ENCODE measurements at places on chromosomes 7 and 10.

GRCh38 chr7:86833360-86833759, 189.7 kb downstream of the GRM3 start:
- no peak for DNase-seq

DNA sequence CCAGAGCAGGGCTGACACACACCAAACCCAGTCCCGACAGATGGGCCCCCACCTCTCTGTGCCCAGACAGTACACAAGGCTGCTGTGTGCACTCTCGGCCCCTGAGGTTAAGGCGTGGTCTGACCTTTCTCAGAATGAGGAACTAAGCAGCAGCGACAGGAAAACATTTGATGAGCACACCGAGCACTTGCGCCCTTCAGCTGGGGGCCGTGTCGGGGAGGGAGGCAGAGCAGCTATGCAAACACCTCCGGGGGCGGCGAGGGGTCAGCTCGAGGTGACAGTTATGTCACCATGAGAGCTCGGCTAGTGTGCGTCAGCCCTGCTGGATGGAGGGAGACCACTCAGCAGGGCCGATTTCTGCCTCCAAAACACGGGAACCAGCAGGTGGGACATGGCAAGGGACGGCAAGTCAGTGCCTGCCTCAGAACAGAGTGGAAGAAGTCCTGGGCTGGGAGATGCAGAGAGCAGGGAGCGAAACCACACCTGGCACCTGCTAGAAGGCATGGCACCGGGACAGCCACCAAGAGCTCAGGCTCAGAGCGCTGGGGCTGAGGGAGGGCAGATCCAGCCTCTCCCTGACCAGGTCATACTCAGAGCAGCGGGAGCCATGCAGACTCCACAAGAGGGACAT, 57.4 kb downstream of the CHST15 start:
- no peak for DNase-seq

DNA sequence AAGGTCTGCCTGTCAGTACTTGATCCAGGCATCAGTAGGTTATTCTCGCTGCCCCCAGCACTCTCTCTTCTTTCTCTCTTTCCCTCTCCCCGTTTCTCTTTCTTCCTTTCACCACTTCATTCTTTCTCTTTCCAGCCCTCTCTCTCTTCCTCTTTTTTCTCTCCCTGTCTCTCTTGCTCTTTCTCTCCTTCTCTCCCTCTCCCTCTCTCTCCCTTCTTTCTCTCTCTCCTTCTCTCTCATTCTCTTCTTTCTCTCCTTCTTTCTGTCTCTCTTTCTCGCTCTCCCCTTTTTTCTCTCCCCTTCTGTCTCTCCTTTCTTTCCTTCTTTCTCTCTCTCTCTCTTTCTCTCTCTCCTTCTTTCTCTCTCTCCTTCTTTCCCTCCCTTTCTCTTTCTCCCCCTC, 7.5 kb upstream of the DRGX start:
- no peak for DNase-seq

GRCh38 chr10:119368991-119369869, 161.9 kb downstream of the GRK5 start:
- DNase-seq, result no peak

DNA sequence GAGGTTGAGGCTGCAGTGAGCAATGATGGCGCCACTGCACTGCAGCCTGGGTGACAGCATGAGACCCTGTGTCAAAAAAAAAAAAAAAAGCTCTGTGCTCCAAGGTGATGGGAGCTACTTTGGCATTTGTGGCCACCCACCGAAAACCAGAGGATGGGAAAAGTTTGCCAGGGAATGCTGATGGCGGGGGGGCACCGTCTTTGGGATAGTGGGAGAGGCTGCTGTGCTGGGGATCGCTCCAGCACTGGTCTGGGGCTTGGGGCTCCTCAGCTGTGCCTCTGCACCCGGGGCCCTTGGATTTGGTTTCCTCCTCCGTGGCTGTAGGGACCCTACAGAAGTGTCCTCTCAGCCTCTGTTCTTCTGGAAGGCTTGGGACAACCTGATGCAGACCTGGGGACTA, 11.7 kb upstream of the RAMP3 start:
- DNase-seq, result no peak

DNA sequence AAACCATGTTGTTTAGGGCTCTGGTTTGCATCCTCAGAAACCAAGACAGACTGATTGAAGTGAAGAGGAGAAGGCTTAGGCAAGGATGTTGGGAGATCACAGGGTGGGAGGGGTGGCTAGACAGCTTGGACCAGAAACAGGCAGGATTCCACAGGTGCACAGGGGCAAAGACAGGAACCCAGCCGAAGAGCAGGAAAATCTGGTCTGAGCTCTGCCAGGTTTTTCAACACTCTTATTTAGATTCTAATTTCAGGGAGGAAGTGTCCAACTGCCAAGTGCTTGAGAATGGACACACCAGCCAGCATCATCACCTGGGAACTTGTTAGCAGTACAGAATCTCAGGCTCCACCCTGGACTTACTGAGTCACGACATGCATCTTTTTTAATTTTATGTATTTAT, 93.8 kb downstream of the MARCHF5 start:
- DNase-seq, result no peak

DNA sequence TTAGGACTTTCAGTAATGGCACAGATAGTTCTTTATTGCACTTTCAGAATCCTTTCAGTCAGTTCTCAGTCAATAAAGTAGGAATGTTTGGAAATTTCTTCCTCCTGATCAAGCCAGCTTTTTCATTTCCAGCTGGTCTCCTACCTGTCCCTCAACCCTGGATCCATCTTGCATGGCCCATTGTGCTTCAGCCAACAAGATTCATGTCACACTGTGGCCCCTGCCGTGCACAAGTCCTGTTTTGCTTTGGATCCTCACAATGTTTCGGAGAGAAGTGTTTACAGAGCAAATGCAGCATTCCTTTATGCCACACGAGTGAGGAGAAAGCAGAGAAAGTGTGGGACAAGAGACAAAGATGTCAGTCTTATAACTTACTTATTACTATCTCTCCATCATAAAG, 1694.7 kb upstream of the LRRTM3 start:
- no peak for DNase-seq

GRCh38 chr7:129613016-129613337, 1.5 kb downstream of the NRF1 start:
- DNase-seq, result no peak

GRCh38 chr10:90930971-90931871, 10.3 kb upstream of the ANKRD1 start:
- no peak for DNase-seq

- peak; percentile 78 for DNase-seq
These were observed 94.8 kb upstream of the TARP start for GRCh38 chr7:38368191-38368605.

DNA sequence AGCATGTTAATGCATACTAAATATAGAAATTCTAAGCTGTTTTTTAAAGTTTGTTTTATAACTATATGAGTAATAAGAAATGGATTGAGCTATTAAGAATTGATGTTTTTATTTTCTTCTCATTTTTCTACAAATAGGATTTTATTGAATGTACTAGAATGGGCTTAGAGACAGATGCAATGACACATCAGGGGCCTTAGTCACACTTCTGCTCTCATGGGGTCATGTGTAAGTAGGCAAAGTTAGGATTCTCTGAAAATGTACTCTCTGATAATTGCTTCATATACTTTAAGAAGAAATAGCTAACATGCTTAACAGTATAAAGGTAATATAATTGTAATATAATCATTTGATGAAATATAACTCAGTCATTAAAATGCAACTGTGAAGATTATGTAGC, 154.6 kb downstream of the ZNF438 start:
- no peak for DNase-seq

GRCh38 chr10:2798336-2799022, 268.9 kb upstream of the PFKP start:
- no peak for DNase-seq

Data from activated T-cell treated with anti-CD3 and anti-CD28 coated beads, Interleukin-2, amount 50 U/mL, for 1 hour (primary cell).